ENCODE measurements at places on chromosomes 7 and 10.

DNA sequence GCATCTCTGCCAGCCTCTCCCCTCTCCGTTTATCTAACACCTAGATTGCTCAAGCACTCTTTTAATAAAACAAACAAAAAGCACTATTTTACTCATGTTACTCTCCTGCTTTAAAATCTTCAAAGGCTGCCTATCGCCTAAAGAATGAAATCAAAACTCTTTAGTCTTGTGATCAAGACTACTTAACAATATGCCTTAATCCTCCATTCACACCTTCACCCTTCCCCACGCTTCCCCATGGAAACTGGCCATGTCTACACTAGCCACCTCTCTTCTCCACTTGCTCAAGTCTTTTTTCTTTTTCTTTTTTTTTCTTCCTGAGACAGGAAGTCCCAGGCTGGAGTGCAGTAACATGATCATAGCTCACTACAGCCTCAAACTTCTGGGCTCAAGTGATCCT, 47.8 kb upstream of the TMEM213 start:
- no peak for DNase-seq

GRCh38 chr7:70635633-70636032, 496.3 kb upstream of the GALNT17 start:
- no peak for DNase-seq

- no peak for DNase-seq
Observed at GRCh38 chr7:110205899-110206298, 885.0 kb upstream of the LRRN3 start.

DNA sequence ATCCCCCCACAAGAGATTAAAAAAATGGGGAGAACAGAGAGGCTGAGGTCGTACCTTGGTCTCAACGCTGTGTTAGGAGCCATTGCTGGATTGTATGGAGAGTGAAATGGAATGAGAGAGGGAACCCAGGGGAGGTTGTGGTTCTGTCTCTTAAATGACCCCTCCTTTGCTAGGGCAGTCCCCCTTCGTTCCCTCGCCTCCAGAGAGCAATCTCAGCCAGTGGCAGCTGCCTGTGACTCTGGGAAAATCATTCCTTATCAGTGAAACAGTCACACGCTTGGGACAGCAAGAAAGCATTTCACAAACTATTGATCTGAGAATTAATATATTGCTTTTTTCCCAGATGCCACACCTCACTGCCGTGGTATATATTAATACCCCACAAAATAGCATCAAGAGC, 12.0 kb upstream of the CARD11 start:
- DNase-seq: no peak

GRCh38 chr7:135843214-135843613, 94.6 kb upstream of the FAM180A start:
- no peak for DNase-seq
